CD8-positive, alpha-beta T cell (primary cell): ENCODE measurements at places on chromosomes 2 and 18. TPM values are rescaled to one million over a fixed set of nuclear protein-coding genes. Genes with fewer than 3 reads are reported as not detected.

Gene EGR4
- total RNA-seq, result 0.22 TPM

Gene FEV
- not detected for total RNA-seq

Gene VAMP5
- 22.7 TPM for total RNA-seq

Gene DCTN1
- total RNA-seq, result 46.1 TPM

Gene CD8B2
- total RNA-seq, result 5.0 TPM

Gene ZNF514
- total RNA-seq, result 10.2 TPM

Gene NXPH2
- not detected for total RNA-seq

Gene KLHL14
- 0.11 TPM for total RNA-seq
